C1 segment of cervical spinal cord (tissue), 14 donors: ENCODE measurements at places on chromosomes 1 and 21.

- DNase-seq: no peak
Measured at GRCh38 chr1:184520336-184520735, 133.5 kb downstream of the C1orf21 start.

- DNase-seq: peak; percentile 24
Measured at GRCh38 chr1:2311184-2312032, 79.9 kb downstream of the MORN1 start.

DNA sequence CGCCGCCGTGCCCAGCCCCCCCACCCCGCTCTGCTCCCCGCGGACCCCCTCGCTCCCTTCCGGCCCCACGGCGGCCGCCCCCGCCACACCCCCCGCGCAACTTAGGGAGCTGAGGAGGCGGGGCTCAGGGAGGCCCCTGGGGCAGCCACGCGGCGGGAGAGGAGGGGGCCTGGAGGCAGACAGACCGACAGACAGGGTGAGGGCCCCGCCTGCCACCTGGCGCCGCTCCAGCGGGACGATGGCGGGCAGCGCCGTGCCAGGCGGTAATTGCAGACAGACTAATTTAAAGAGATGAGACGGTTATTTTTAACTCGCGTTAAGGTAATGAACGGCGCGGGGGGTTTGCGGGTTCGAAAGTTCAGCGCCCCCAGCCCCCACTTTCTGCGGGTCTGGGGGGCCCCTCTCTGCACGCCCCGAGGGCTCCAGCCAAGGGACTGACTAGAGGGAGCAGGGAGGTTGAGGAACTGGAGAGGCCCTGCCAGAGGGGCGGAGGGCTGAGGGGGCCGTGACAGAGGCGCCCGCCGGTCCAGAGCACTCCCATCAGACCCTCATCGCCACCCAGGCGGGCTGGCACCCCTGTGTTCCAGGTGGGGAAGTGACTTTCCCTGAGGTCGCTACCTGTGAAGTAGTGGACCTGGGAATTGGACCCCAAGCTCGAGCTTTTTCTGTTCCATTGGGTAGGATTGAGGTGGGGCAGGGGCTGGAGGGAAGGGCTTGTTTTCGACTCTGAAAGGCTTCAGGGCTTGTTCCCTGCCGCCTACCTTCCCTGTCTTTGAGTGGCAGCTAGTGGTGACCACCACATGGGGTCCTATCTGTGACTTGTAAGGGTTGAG, 5.4 kb downstream of the FOXO6 start:
- DNase-seq: no peak

- no peak for DNase-seq
Measured at GRCh38 chr21:27251752-27252151, 284.9 kb upstream of the ADAMTS5 start.

DNA sequence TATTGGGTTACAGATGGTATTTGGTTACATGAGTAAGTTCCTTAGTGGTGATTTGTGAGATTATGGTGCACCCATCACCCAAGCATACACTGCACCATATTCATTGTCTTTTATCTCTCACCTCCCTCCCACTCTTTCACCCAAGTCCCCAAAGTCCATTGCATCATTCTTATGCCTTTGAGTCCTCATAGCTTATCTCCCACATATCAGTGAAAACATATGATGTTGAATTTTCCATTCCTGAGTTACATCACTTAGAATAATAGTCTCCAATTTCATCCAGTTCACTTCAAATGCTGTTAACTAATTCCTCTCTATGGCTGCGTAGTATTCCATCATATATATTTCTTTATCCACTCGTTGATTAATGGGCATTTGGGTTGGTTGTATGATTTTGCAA, 36.8 kb upstream of the ZNF678 start:
- DNase-seq: no peak

- DNase-seq: no peak
Measured at GRCh38 chr1:62676611-62677356, 11.4 kb downstream of the DOCK7 start.

GRCh38 chr1:228170666-228171065, 5.1 kb downstream of the IBA57 start:
- DNase-seq: no peak

DNA sequence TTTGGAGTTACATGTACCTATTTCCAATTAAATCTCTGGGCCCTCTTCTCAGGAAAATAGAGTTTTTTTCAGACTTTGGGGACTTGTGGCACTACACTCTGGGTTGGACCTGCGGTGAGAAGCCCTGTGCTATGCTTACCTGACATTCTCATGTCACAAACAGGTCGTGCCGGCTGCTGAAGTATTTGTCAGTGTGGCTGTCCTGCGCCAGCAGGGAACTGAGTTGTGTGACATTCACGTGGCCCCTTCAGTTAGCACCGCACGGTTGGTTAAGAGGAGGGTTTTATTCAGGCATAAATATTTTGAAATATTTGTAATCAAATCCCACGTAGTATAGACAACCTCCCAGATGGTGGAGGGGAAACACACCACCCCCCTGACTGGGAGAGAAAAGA, 6.3 kb upstream of the COL6A2 start:
- no peak for DNase-seq

- DNase-seq: peak; percentile 67
Measured at GRCh38 chr1:224182866-224183590, at the start of gene DEGS1. Gene DEGS1, plus strand, starts transcription at chr1:224183240. Its CDS starts 97 bp downstream, at chr1:224183337.

- no peak for DNase-seq
Measured at GRCh38 chr1:2788506-2789163, 12.9 kb downstream of the TTC34 start.

DNA sequence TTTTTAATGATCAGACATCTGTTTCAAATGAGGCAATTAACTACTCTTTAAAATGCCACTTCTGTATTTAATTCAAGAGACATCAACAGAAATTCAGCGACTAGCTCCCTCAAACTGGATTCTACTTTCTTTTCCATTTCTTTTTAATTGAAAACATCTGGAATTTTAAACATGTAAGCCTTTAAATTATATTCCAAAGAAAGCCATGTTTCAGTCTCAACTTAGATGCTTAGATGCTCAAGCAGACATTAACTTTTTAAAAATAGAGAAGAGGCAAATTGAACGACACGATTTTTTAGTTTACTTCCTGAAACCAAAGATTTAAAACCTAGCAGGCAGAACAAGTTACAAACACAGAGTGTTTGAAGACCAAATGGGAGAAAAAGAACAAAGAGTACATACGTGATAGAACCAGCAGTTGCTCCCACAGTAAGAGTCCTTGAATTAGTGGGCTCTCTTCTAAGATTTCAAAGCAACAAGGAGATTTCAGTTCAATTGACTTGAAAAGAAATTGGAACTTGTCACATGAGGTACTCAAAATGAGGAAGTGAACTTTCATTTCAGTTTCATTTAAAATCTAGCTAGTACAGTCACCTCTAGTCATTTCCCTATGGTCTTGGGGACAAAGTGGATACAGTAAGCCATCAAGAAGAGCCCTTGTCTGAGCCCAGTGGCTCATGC, at the start of gene CTSS:
Gene CTSS (minus strand): TSS at position 483 of the 681 bp plus-strand sequence. CDS start 1,015 bp downstream, outside the sequence.
- DNase-seq: no peak

DNA sequence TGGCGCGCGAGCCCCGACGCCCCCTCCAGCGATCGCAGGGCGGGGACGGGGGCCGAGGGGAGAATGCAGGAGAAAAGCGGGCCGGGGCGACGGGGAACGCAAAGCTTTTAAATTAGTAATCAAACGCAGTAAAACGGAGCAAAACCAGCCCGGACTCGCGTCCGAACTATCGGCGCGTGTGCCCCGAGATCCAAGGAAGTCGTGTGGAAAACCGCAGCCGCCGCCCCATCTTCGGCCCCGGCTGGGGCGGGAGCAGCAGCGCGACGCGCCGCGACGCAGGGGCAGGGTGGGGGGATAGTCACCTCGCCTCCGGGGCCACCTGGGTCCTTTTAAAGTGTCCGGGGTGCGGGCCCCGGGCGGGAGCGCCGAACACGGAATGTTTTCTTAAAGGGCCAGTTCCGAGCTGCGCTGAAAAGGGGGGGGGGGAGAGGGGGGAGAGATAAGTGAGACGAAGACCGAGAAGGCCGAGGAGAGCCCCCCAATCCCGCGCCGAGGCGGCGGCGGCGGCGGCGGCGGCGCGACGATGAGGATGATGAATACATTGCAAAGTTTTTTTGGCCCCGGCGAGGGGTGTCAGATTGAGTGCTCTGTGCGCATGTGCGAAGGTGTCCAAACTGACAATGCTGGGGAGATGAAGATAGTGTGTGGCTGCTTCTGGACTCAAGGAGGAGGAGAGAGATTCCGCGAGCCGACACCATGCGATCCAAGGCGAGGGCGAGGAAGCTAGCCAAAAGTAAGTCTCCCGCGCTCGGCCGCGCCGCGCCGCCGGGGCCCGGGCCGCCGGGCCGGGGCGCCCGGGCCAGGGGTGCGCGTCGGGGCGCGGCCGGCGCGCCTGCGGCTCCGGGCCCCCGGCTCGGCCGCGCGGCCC, at the start of gene PRDM16:
Gene PRDM16 (plus strand): TSS at position 640 of the 868 bp plus-strand sequence. CDS start 57 bp downstream, at position 697.
- DNase-seq: no peak

DNA sequence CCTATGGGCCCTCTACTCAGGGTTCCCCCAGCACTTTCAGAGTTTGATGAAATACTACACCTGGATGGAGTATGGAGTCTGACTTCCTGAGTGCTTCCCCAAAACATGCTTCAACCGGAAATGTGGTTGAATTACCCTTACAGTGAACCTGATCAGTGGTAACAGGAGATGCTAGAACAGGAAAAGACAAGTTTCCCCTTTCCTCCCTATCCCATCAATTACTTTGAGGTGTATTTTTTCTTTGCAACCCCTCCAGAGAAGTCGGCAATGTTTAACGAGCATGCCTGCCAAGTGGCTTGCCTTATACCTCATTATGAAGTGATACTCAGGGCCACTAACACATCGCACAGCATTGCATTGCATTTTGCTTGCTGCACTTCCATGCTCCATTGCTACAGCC, 7.0 kb downstream of the KRTAP15-1 start:
- no peak for DNase-seq

DNA sequence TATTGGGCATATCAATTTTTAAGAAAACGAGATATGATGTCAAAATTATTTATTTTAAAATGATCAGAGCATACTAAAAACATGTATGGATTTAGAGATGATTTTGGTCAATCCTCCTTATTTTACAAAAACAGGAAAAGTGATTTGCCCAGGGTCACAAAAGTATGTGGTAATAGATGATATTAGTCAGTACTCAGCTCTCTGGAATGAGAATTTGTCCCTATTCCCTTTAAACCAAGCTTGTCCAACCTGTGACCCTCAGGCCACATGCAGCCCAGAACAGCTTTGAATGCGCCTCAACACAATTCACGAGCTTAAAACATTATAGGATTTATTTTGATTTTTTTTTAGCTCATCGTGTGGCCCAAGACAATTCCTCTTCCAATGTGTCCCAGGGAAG, 104.7 kb downstream of the AKT3 start:
- DNase-seq: no peak

DNA sequence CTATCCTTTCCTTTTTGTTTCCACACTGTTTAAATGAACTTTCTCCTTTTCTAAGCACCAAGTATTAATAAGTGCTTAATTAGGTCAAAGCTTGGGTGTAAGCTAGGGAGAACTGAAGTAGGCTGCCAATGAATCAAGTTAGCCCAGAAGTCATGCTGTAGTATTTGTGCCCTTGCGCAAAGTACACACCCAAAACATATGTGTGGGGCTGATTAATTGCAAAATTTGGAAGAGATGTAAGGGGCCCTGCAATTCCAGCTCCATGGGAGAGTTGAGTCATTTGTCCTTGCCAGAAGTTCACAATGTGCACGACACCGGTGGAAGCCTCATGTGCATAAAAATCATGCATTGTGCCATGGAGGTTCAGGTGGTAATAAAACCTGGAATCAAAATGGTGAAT, 18.6 kb upstream of the NTNG1 start:
- no peak for DNase-seq

GRCh38 chr1:23800400-23801337, at the start of gene GALE:
Gene GALE, minus strand, starts transcription at chr1:23800754. Its CDS starts 1,747 bp downstream, at chr1:23799007.
- peak; percentile 90 for DNase-seq

- DNase-seq: no peak
Measured at GRCh38 chr1:59308839-59309238, 11.9 kb downstream of the FGGY start.

DNA sequence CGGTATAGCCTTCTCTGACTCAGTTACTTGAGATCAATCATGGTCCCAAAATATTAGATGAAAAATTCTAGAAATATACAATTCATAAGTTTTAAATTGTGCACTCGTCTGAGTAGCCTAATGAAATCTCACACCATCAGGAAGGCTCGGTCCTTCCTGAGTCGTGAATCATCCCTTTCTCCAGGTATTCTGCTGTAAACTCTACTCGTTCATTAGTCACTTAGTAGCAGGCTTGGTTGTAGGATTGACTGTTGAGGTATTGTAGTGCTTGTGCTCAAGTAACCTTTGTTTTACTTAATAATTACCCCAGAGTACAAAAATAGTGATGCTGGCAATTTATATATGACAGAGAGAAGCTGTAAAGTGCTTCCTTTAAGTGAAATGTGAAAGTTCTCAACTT, 238.7 kb downstream of the OLFM3 start:
- no peak for DNase-seq

- DNase-seq: no peak
Measured at GRCh38 chr1:19350566-19350965, 38.4 kb downstream of the SLC66A1 start.

DNA sequence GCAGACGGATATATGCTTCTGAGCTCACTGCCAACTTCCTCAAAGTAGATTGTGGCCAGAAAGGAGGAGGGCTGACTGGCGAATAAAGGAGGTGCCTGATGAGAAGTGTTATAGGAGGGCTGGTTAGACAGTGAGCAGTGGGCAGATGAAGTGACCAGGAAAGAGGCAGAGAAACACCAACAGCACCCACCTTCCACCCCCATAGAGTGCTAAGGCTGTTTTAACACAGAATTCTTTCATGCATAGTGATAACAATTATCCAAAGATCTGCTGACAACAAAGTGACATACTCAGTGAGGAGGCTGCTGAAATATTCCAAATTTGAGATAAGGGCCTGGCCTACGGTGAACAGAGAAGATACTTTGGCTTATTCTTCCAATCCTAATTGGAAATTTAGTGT, 21.2 kb upstream of the MTR start:
- no peak for DNase-seq

DNA sequence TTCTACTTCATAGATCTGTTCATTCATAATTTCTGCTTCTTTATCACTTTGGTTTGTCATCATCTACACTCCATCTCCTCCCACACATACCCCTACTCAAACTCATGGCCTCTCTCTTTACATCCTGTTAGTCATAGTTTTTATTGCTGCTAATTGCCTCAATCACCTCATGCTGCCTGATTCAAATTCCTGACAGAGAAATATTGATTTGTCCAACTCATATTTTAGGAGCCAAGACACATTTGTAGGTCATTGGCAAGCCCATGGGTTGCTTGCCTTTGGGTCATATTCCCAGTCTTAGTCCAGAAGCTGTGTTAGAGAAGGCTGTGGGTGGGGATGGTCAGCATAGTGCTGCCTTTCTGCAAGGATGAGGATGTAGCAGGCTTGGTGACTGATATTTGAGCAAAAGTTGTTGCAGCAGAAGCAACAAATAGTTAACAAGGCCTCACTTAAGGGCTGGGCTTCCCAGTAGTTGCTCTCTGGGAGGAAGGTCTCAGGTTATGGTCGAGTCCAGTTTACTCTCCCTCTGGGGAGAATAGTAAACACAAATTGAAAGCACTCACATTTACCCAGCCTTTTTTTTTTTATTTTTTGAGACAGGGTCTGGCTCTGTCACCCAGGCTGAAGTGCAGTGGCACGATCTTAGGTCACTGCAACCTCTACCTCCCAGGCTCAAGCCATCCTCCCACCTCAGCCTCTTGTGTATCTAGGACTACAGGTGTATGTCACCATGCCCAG, 22.4 kb upstream of the EPS15 start:
- no peak for DNase-seq

- DNase-seq: no peak
Measured at GRCh38 chr1:30534551-30534940, 188.8 kb downstream of the MATN1 start.
